ENCODE measurements at places on chromosomes 4 and X.

GRCh38 chrX:114075073-114075673 is 508.7 kb upstream of the HTR2C start:
- no peak for DNase-seq

- no peak for DNase-seq
Measured at GRCh38 chrX:150897421-150898320, 797 bp downstream of the CD99L2 start.

DNA sequence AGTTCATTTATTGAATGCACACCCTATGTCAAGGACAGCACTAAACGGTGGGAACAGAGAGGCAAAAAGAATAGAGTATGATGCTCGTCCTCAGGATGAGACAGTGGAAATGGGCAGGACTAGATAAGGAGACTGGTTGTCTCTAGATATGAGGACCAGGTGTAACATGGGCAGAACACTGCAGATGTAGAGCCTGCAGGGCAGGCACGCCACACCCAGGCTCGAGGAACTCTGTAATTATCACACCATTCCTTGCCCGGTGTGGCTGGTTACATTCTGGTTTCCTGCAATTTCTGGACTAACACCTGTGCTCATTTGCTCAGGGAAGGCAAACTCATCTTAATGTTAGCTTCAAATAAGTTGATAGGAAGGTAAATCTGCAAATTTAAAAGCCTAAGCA is 334.4 kb downstream of the DHX15 start:
- DNase-seq, result no peak

DNA sequence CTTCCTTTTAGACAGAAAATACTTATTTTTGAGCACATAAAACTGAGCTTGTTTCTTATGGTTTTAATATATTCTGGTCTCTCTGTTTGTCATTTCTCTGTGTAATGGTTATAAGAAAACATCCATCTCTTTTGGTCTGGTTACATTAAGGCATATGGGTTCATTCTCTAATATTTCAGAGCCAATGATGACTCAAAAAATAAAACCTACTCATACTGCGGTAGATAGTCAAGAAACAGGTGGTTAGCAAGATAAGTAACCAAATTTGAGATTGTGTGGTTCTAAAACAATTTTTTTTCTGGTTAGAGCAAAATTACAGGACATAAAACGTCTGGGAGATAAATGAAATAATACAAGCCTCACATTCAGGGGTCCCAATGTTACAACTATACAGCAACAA is 654.5 kb downstream of the STIM2 start:
- no peak for DNase-seq

- DNase-seq, result no peak
Measured at GRCh38 chr4:121881158-121881557, 10.9 kb upstream of the BBS7 start.

GRCh38 chrX:66039944-66040343 is at the start of gene VSIG4:
Gene VSIG4 (minus strand): TSS chrX:66040080. CDS start chrX:66039998, 82 bp downstream.
- no peak for DNase-seq

GRCh38 chr4:95129821-95130311 is 372.1 kb downstream of the BMPR1B start:
- no peak for DNase-seq

- DNase-seq, result no peak
Measured at GRCh38 chr4:14428125-14428524, 574.2 kb upstream of the CPEB2 start.

GRCh38 chr4:3404546-3404945 is 37.2 kb upstream of the HGFAC start:
- DNase-seq, result no peak

- no peak for DNase-seq
Measured at GRCh38 chrX:41563876-41564275, 116.7 kb downstream of the NYX start.

GRCh38 chr4:31617667-31618066 is 897.5 kb downstream of the PCDH7 start:
- no peak for DNase-seq

DNA sequence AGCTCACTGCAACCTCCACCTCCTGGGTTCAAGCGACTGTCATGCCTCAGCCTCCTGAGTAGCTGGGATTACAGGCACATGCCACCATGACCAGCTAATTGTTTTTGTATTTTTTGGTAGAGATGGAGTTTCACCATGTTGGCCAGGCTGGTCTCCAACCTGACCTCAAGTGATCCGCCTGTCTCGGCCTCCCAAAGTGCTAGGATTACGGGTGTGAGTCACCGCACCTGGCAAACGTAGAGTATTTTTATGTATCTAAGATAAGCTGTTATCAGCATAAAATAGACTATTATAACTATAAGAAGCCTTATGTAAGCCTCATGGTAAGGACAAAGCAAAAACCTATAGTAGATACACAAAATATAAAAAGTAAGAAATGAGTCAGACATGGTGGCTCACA is 304.1 kb downstream of the CHIC1 start:
- DNase-seq, result no peak

GRCh38 chr4:85826060-85826678 is 351.2 kb downstream of the ARHGAP24 start:
- no peak for DNase-seq

DNA sequence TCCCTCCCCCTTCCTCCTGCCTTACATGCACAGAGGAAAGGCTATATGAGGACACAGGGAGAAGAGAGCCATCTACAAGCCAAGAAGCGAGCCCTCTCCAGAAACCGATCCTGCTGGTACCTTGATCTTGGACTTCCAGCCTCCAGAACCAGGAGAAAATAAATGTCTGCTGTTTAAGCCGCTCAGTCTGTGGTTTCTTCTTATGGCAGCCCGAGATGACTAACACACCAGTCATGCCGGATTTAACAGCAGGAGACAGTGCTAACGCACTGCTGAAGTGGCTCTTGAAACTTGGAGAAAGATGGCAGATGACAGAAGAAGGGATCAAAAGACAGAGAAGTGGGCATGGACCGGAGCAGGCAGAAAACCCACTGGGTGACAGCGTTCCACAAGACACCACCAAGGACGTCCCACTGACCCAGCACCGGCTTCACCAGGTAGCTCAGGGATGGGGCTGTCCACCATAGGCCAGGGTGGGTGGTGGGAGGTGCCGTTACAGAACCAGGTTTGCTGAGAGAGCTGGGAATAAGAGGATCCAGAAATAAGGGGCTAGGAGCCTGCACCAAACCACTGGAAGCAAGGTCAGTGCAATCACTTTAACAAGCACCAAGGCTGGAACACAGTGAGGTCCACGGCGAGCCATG is 6.2 kb upstream of the MAN2B2 start:
- no peak for DNase-seq

- no peak for DNase-seq
Measured at GRCh38 chr4:121977251-121978171, 25.7 kb upstream of the TRPC3 start.

Measured in stimulated activated CD8-positive, alpha-beta memory T cell treated with anti-CD3 and anti-CD28 coated beads, Interleukin-4, amount 100 ng/mL, for 4 hours (primary cell).